ENCODE measurements at places on chromosomes 7 and 10.

DNA sequence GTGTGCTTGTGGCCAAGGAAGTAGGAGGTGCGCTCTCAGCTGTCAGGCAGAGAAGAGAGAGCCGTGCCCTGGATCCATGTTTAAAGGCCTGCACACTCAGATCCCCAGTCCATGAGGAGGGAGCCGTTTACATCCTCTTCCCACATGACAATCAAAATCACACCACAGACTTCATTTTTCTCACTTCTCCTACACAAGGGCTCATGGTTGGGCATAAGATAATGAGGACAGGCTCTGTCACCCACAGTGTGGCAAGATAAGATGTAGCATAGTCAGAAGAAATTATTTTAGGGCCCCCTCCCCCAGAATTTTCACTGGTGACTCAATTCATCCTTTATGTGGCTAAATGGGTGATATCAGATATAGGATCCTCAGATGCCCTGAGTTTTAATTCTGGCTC is 35.9 kb upstream of the INHBA start:
- DNase-seq: no peak

GRCh38 chr7:143458263-143458662 is 15.0 kb downstream of the TAS2R60 start:
- DNase-seq: no peak

GRCh38 chr7:69699931-69700330 is 101.7 kb downstream of the AUTS2 start:
- no peak for DNase-seq

- DNase-seq: no peak
These were observed 246.6 kb downstream of the ZMYND11 start for GRCh38 chr10:381805-382204.

DNA sequence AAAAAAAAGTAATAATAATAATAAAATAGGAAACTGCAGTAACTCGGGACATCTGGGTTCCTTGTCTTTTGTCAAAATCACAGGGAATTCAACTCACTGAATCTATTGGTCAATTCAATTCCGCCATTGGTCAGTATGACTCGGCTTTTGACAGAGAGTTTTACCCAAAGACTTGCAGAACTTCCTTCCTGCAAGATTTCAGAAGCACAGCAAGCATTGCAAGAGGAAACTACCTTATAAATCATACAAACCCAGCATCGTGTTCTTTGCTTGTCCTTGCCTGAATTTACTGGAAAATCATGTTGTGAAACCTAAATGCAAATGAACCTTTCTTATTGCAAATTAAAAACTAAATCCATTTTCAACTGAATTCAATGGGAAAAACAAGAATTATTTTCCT is 15.5 kb downstream of the KLF6 start:
- no peak for DNase-seq

GRCh38 chr7:74269757-74270277 is 15.6 kb upstream of the RFC2 start:
- peak; percentile 63 for DNase-seq

- DNase-seq: peak; percentile 33
These were observed 28.0 kb downstream of the TMEM120A start for GRCh38 chr7:75966190-75966961.

DNA sequence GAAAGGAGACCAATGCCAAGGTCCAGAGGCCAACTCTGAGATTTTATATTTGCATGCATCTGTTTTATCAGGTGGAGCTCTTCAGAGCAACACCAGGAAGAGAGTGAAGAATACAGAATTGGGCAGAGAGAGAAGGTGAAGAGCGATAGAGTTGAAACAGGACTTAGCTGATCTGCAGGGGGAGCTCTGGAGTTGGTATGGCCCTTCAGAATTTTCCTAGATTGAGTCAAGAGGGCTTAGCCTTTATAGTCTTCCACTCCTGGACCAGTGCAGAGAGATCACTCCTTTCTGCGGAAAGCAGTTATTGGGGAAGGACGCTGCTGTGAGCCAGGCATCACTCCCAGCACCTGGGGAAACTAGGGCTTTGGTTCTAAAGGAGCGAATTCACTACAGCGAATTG is 105.0 kb upstream of the DGKB start:
- DNase-seq: no peak

- no peak for DNase-seq
These were observed 42.9 kb downstream of the TAX1BP1 start for GRCh38 chr7:27782849-27783248.

- no peak for DNase-seq
These were observed 127.8 kb downstream of the ICA1 start for GRCh38 chr7:8134089-8134733.

DNA sequence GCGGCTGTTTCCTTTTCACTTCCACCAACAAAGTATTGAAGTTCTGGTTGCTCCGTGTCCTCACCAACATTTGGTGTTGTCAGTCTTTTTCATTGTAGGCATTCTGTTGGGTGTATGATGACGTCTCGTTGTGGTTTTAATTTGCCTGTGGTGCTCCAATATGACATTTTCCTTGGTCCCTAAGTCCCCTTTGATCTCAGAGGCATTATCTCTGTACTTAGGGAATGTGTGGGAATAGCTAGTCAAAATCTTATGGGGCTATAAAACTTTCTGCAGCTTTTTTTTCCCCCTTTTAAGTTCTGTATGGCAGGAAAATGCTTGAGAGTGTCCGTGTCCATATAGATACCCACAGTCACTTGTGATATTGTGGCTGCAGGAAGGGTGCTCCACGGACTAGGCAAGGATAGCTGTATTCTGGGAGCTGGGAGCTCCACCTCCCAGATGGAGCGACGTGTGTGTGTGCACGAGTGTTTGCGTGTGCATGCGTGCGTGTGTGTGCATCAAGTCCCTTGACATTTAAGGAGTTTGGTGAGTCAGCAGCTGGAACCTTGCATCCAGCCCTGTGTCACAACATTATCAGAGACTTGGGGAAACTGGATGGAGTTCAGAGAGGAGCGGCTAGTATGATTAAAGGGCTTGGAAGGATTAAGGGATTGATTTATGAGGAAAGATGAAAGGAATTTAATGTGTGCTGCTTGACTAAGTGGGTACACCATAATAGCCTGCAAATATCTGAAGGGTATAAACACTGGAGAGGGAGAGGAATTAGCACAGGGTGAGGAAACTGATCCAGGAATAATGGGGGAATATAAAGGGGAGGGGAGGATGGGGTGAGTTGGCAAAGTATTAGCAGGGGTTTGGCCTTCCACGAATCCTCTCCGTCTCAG is 66.8 kb downstream of the LRMDA start:
- no peak for DNase-seq

GRCh38 chr7:142960955-142961512 is 1.1 kb downstream of the KEL start:
- no peak for DNase-seq

DNA sequence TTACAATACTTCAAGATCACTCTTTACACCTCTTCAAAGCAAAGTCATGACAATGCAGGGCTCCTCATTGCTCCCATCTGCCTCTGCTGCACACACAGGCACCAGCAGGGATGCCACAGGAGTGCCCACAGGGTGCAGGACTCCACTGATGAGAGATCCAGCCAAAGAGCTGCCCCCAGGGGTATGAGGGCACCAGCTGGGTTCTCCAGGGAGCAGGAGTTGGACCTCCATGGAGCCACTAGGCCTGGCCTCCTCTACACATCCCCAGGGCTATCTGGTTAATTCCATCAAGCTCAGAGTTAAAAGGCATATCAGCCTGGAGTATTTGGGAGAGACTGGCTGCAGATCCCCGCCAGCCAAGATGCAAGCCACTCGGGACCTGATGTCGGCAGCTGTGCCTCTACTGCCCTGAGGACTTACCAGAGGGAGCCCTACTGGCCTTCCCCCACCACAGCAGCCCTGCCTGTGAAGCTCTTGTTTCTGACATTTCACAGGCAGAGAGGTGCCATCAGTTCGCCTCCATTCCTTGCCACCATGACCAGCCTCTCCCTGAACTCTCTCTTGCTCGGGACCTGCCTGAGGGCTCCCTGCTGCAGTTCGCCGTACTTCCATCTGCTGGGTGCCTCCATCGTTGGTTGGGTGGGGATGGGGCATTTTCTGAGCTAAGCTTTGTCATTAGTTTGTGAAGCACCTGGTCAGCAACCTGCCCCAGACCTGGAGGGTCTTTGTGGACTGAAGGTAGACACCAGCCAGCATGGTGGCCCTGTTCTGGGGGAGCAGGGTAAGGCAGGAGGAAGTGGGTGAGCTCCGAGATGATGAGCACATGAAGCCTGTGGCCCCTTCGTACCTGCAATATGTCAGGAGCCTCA is 12.5 kb upstream of the TRIM8 start:
- DNase-seq: no peak

- DNase-seq: no peak
These were observed 8.0 kb upstream of the ELFN1 start for GRCh38 chr7:1662101-1662500.
